ENCODE measurements at places on chromosomes 2 and 18. TPM values are rescaled to one million over a fixed set of nuclear protein-coding genes. Genes with fewer than 3 reads are reported as not detected.

The BOLL gene
- not detected for total RNA-seq

DNA sequence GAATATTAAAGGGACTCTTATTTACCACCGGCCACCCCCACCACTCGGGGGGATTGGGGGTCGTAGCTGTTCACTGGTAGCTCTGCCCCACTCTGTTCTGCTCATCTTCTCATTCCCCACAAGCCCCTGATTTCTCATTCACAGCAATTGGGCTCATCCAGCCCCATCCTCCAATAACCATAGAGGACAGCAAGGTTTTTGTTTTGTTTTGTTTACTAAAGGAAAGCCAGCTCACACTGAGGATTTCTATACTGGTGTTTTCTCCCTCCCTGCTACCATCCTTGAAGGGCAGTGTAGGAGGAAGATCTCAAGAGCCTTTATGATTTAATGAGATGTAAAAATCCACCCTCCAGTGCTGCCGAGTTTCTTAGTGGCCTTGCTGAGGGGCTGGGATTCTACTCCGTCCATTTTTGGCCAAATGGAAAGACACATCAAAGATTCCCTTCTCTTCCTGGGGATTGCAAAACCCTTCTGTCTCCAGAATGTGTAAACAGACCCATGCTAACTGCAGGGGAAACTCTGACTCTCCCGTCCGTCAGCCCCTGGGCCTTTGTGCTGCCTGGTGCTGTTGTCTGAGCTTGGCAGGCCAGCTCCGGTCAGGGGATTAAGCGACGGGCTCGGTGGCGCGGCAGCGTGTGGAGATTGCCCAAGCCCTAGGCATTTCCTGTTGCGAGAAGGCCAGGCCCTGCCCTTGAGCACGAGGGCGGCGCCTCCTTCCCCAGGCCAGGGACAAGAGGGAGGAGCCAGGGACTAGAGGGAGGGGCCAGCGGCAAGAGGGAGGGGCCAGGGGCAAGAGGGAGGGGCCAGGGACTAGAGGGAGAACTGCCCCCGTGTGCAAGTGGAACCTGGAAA is 165.0 kb downstream of the ANTXR1 start:
- peak; percentile 97 for DNase-seq

DNA sequence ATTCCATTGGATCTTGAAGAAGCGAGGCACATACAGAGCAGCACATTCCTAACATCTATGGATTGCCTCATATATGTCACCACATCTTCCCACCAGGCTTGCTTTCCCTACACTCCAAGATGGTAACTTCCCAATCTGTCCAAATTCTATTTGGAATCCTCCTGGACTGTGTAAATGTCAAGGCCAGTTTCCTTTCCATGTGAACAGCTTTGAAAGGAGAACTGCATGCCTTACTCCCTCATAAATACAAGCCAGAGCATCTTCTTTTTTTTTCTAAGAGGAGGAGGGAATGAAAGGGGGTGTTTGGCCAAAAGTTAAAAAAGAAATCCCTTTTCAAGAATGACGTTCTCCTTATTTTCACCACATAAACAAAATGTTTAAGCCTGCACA is 103.8 kb upstream of the OSR1 start:
- no peak for DNase-seq

- no peak for DNase-seq
Observed at GRCh38 chr2:21772624-21773023, 648.9 kb downstream of the TDRD15 start.

Measured in sigmoid colon (tissue), 7 donors.